Kidney epithelial cell (primary cell): ENCODE measurements at places on chromosomes 3 and 15.

GRCh38 chr3:149658744-149659497 lies 1.1 kb upstream of the WWTR1 start:
- DNase-seq, result no peak

DNA sequence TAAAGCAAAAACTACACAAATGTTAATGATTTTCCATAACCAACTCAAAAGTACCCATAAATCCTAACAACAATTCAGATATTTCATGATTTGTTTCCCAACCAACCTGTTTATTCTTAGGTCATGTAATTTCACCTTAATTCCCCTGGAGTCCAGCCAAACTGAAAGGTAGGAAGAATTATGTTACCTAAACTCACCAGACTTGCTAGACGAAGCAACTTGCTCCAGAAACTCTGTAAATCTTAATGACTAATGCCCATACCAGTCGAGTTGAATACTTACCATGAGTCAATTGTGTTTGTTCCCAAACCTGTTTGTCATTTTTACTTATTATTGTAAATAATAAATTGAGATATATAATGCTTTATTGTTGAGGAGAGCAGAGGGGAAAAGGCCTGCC lies 1030.0 kb downstream of the TBL1XR1 start:
- peak; percentile 21 for DNase-seq

GRCh38 chr3:121665488-121665887 lies 4.8 kb upstream of the HCLS1 start:
- DNase-seq, result no peak

GRCh38 chr15:101016581-101016980 lies 97.4 kb downstream of the LRRK1 start:
- no peak for DNase-seq

- no peak for DNase-seq
Observed at GRCh38 chr15:29456255-29456654, 186.6 kb upstream of the NSMCE3 start.

DNA sequence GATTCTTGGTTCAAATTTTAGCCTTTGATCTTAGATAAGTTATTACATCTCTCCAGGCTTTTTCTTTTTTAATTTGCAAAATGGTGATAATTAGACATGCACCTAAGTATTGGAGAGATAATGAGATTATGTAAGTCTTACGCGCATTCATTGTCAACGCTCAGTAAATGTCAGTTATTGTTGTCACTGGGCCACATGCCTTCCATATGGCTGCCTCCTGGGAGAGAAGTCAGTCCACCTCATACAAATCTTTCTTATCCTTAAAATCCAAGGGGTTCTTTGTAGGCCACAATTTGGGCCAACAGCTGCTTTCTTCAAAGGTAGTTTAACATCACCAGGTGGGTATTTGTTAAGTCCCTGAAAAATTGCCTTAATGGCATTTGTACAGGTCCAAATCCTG lies 25.5 kb upstream of the PTPRG start:
- no peak for DNase-seq

GRCh38 chr15:99477791-99478471 lies 87.9 kb upstream of the MEF2A start:
- DNase-seq, result no peak

DNA sequence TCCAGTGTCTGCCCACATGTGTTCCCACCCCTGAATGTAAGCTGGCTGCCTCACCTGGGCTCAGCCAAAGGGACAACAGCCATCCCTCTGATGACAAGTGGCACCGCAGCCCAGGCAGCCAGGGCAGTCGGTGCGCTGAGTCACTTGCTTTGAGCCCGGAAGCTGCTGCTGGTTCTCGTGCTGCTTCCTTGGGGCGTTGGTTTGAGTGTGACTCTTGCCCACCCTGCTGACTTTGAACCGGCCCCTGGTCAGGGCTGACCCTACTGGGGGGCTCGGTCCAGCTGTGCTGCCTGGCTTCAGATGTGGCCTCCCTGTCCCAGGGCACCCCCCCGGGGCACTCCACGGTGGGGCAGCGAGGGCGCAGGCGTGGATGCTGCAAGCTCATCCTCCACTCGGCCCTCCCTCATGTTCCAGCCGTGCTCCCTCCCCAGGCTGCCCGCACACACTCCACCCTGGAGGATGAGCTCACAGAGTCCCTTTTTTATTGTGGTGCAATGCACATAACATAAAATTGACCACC lies 62.1 kb downstream of the EFCAB12 start:
- no peak for DNase-seq

GRCh38 chr3:3241596-3241995 lies 62.1 kb upstream of the CRBN start:
- DNase-seq, result no peak

DNA sequence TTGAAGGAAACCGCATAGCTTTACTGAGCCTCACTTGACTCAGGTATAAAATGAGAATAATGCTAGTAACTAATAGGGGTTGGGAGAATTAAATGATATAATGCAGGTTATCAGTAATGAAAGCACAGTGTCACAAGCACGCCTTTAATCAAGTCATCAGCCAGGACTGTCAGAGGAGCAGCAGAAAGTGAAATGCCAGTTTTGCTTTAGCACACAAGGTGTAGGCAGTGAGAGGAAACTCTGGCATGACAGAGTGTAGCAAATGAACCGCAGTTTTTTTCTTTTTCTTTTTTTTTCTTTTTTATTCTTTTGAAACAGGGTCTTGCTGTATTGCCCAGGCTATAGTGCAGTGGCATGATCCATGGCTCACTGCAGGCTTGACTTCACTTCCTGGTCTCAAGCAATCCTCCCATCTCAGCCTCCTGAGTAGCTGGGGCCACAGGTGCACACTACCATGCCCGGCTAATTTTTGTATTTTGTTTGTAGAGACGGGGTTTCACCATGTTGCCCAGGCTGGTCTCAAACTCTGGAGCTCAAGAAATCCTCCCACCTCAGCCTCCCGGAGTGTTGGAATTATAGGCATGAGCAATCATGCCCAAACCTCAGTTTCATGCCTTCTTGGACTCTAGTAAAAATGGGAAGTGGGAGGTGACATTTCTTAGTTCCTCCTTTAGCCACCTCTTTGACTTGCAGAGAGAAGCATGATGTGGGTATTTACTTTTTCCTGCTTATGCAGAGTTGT lies 9.7 kb upstream of the SCAANT1 start:
- DNase-seq, result no peak

- DNase-seq, result no peak
Observed at GRCh38 chr3:101938262-101938847, 89.0 kb downstream of the NFKBIZ start.

- DNase-seq, result no peak
Observed at GRCh38 chr3:75192146-75192616, 471.9 kb upstream of the FRG2C start.

DNA sequence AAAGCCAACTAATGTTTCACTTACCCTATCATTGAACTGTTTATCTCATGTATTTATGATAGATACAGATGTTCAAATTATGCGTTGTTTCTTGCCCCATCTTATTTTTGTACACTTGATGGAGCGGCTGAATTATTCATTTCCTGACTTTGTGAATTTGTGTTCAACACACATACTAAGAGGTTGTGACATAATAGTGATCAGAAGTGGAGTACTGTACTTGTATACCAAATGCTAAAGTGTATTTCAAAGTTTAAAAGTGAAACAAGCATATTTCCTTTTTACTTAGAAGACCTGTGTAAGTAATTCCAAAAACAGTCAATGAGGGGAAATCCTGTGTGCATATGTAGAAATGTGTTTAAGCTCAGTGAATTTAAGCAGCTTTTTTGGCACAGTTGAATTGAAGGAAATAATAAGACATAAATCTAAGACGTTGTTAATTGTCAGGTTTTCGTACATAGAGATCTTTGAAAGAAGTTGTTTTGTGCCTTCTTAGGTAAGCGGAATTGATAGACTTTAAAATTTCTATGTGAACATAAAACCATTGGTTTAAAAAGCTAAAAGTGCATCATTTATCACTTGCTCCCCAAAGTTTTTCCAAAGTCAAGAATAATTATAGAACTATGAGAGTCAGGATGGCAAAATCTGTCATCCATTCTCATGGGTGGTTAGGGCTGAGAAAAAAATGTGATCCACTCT lies 1.9 kb downstream of the NFKBIZ start:
- no peak for DNase-seq

DNA sequence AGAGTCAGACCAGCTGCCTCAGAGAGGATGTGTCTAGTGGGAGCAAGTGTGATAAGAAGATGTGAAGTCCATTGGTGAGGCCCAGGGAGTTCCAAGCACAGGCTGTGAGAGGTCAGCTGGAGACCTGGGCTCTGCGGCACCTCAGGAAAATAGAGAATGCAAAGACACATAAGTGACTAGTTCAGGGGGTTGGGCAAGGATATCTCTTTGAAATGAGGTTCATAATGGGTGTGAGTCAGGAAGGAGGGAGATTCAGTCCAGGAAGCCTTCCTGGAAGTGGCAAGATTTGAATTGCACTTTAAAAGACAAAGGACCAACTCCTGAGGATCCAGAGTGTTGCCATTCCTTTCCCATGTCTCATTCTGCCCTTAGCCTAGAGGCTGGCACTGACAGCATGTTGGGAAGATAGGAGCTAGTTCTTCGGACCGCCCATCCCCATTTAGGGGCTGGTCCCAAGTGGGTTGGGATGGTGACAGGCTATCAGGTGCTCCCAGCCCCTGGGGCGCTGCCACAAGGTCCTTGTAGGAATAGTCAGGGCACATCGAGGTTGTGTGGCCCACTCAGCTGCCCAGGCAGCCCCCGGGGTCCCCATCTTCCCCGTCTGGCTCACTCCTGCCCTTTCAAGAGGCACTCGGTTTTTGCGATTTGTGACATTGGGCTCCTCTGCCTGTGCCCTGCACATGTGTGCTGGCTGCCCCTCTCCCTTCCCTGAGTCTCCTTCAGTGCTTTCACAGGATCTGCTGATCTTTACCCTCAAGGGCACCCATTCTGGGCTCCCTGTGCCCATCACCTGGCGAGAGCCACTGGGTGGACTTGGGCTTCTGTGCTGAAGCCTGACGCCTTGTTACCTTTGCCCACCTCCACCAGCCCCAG lies 23.7 kb downstream of the ESYT3 start:
- DNase-seq, result no peak

DNA sequence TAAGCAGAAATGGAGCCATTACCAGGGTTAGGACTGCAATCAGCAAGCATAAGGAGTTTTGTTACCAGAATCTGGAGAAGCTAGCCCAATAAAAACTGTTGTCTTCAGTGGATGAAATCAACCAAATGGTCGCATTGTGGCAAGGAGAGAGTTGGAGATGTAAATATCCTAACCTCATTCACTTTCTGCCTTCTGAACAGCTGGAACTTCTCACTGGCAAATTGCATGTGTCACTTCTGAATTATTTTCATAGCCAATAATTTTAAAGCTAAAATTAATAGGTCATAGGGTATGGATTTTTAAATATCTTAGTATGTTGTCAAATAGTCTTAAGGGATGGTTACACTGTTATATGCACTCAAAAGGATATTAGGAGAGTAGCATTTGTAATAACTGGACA lies 121.6 kb downstream of the SUCNR1 start:
- no peak for DNase-seq

DNA sequence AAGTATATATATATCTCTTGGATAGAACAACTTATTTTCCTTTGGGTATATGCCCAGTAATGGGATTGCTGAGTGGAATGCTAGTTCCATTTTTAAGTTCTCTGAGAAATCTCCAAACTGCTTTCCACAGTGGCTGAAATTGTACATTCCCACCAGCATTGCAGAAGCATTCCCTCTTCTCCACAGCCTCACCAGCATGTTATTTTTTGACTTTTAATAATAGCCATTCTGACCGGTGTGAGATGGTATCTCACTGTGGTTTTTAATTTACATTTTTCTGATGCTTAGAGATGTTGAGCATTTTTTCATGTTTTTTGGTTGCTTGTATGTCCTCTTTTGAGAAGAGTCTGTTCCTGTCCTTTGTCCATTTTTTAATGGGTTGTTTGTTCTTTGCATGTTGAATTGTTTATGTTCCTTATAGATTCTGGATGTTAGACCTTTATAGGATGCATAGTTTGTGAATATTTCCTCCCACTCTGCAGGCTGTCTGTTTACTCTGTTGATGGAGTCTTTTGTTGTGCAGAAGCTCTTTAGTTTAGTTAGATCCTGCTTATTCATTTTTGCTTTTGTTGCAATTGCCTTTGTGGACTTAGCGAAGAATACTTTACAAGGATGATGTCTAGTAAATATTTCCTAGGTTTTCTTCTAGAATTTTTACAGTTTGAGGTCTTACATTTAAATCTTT lies 82.7 kb upstream of the NR2F2 start:
- DNase-seq, result no peak

- no peak for DNase-seq
Observed at GRCh38 chr15:63122002-63122875, 578 bp downstream of the LACTB start.

DNA sequence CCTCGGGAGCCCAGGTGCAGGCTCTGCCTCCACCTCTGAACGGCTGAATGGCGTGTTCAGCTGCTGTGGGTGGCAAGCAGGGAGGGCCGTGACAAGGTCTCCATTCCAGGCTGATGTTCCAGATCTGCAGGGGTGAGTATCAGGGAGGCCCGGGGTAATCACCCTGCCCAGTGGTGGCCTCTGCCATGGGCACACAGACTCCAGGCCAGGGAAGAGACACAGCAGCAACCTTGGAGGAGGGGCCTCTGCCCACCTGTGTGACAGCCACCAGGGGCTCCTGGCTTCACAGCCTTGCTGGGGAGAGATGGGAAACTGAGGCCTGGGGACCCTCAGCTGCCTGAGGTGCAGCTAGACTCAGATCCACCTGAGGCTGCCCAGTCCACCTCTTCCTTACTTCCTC lies 25.6 kb upstream of the ACAD9 start:
- DNase-seq, result no peak
